ENCODE measurements at places on chromosomes 3 and 15.

GRCh38 chr15:33028495-33028894 lies 166.0 kb downstream of the FMN1 start:
- peak; percentile 27 for DNase-seq

DNA sequence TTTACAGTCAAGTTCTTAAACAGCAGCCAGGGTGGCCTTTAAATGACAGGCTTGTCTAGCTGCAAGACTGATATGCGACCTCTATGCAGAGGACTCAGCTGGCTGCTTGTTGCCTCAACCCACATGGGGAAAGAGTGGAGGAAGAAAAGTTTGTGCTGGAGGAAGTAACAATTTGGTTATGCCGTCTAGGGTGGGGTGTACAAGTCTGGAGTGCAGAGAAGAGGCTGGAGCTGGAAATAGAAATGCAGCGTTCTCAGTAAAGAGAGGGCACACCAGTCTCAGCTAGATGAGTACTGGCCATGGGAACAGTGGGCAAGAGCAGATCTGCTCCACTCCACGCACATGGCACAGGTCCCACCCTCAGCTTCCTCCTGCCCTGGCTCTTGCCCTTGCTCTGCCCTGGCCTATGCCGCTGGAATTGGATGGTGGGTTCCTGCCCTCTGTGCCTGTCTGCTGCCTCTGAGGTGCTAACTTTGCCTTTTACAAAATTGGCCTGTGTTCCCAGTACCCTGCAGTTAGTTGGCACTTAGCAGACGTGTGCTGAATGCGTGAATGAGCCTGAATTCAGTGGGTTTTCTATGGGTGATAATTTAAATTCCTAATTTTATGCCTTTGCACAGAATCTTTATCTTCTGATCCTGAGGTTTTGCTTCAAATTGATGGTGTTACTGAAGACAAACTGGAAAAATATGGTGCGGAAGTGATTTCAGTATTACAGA lies 59.7 kb upstream of the FURIN start:
- DNase-seq: no peak

DNA sequence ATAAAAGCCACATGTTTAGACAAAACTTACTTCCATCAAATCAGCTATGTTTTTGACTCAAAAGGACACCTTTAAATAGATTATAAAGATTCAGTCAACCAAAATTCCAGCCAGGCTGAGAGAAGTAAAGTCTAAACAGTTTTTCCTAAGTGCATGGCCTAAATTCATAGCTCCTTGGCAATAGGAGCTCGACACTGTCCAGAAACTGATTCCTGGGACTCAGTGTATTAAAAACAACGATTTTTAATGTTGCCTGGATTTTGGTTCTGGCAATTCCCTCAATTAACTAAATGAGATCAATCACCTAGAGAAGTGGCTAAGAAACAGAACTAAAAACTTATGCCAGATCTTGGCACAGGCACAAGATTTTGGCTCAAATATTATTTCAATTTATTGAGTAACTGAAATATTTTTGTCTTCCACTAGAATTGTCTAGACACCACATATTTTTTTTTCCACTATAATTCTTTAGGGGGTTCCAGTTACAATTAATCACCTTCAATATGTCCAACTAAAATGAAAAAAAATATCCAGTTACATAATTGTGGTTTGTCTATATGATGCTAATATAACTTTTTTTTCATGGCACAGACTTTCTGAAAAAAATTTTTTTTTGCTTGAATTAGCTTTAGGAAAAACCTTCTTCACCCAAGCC lies 135.9 kb downstream of the TFDP2 start:
- DNase-seq: peak; percentile 14

GRCh38 chr3:131107637-131108433 lies 81.2 kb downstream of the NEK11 start:
- no peak for DNase-seq

- peak; percentile 50 for DNase-seq
These were observed 249.1 kb upstream of the MCTP2 start for GRCh38 chr15:93982226-93982727.

DNA sequence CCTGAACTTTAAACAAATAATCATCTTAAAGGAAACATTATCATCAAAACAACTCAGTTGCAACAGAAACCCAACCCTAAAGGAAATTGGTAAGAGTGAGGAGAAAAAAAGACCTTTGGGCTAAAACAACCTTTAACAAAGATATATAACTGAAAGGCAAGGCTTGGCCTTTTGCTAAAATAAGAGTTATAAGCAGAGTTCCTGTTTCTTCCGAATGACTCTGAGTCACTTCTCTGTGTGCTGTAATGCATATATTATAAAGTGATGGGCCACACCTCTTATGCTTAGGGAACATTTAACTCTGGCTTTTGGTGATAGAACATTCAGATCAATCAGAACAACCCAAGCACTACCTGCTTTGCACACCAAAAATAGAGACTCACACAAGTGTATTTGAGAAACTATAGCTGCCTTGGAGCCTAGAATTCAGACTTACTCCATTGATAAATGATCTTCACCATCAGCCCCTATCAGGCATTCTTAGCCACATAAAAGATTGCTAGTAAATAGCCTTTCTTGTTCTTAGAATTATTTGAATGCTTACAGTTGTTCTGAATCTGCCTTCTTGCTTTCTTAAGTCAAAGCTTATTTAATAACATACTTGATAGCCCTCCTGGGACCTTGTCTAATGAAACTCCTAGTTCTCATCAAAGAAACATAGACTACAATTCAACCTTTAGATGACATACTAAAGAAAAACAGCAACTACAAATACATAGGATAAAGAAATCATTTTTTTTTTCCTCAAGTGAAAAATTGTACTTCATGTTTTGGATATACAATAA lies 294.2 kb upstream of the SEMA6D start:
- DNase-seq: no peak

- peak; percentile 12 for DNase-seq
These were observed 735 bp downstream of the GOLGA8B start for GRCh38 chr15:34582461-34583371.

DNA sequence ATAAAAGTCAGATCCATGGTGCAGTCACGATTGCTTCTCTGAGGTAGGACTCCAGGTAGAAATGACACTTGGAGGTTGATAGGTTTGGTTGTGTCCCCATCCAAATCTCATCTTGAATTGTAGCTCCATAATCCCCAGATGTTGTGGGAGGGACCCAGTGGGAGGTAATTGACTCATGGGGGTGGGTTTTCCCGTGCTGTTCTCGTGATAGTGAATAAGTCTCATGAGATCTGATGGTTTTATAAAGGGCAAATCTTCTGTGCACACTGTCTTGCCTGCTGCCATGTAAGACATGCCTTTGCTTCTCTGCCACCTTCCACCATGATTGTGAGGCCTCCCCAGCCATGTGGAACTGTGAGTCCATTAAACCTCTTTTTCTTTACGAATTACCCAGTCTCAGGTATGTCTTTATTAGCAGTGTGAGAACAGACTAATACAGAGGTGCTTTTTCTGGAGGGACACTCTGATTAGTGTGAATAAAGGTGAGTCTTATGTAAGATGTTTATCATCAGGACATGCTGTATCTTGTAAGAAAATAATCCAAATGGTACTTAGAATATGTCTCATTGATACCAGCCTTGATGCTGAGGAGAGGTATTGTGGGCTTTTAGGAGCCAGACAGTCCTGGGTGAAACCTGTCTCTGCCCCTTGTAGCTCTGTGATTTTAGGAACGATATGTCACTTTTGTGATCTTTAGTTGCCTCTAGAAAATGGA lies 43.0 kb downstream of the SLCO3A1 start:
- no peak for DNase-seq

DNA sequence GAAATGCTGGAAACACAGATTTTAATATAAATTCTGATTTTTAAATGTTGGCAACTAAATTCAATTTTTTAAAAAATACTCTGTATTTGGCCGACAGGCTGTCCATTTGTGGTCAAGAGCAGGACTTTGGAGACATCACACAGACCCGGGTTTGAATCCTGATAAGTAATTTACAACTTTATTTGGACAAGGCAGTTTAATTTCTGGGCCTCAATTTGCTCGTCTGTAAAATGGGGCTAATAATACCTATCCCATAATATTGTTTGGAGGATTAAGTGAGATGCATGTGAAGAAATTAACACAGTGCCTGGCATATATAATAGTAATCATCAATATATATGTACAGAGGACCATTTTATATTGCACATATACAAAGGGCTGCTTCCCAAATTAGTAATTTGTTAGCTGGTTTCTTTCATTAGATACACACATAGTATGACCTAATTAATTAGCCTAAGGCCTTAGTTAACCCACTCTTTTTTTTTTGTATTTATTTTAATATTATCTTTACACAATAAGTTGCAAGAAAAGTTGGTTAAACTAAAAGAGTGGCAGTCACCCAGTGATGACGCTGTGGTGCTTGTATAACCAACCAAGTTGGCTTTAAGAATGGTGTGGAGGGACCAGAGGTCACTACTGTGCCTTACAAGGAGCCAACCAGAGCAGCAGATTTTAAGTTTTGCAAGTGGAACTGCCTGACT lies 665 bp downstream of the PIGB start:
- peak; percentile 75 for DNase-seq

- DNase-seq: no peak
These were observed 140.8 kb upstream of the PRR23C start for GRCh38 chr3:139185527-139185926.

- DNase-seq: peak; percentile 48
These were observed 9.4 kb upstream of the RAD18 start for GRCh38 chr3:8972639-8973038.

DNA sequence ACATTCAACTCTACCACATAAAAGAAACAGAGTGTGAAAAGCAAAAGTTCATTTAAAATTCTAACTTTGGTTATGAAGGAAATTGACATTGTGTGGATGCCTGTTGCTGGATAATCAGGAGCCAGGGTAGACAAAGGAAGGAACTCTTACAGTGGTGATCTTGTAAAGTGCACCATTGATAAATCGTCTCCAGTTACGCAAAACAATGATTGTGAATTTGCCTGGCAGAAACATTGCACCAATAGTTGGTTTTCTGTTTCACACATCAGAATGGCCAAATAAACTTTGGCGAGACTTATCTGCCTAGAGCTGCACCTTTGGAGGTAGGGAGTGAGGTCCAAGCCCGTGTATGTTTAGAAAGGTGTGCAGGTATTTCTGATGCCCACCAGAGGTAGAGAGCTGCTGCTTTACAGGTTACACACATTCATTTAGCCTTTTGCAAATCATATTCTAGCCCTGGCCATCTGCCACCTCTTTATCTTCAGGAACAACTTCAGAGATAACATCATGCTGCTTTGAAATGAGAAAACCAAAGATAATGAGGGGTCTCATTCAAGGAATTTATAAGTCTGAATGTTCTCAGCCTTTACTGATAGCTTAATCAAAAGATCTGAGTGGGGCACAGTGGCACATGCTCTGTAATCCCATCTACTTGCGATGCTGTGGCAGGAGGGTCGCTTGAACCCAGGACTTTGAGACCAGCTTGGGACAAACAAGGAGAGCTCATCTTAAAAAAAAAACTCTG lies 47.4 kb upstream of the P3H2 start:
- DNase-seq: peak; percentile 30

GRCh38 chr3:20147361-20147760 lies 38.6 kb downstream of the SGO1 start:
- no peak for DNase-seq

DNA sequence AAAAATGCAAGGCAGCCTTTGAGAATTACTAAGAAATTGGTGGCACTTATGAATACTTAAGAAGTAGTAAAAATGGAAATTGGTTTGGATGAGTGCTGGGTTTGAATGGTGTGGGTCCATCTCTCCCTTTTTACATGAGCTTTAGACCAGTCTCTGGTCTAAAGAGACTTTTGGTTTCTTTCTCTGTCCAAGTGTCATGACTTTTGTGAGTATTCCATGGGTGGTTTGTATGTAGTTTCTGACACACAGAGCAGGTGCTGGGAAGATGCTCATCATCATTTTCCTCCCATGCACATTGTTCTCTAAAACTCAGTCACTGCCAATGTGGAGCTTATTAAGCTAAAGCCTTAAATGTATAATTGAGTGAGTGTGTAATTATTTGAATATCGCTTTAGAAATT lies 63.5 kb downstream of the KAT2B start:
- no peak for DNase-seq

GRCh38 chr15:29819979-29820378 lies 2.3 kb downstream of the TJP1 start:
- no peak for DNase-seq

DNA sequence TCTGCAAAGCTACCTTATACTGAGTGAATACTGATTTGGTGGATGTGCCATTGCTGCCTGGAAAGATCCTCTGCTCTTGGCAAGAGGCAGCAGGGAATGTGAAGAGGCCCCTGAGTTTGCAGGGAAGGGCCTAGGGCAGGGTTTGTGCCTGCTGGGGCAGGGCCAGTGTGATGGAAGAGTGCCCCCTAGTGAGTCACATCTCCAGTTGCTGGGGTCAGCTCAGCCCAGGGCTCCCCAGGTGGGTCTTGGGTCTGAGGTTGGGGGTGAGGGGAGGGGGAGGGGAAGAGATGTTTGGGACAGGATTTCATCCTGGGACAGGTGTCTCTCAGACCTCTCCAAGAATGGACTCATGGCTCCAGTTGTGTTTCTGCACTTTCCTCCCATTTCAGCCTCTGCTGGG lies 4.1 kb upstream of the AMOTL2 start:
- DNase-seq: peak; percentile 43

DNA sequence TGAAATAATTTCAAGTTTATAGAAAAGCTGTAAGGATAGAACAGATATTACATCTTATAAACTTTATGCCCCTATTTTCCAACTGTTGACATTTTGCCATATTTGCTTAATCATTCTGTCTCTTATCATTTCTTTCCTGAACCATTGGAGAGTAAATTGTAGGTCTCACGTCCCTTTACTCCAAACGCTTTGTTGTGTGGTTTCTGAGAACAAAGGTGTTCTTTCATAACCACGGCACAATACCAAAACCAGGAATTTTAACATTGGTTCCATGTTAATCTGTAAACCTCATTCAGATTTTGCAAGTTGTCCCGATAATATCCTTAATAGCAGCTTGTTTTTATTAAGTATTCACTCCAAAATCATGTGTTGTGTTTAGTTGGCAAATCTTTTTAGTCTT lies 134.8 kb downstream of the AKAP13 start:
- DNase-seq: peak; percentile 51

DNA sequence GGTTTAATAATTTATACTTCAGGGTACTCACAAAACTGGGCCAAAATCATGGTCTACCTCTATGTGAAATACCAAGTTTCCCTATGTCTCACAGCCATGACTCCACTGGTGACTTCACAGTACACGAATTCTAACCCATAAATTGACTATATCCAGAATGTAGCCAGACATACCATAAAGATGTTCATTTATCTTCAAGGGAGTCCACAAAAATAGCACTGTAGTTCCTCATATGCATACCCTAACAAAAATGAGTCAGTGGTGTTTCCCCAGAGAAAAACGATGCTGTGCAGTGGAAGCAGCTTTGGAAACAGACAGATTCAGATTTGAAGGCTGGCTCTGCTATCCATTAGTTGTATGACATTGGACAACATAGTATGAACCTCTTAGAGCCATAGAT lies 438.8 kb downstream of the FHIT start:
- no peak for DNase-seq

GRCh38 chr15:85730001-85730820 lies 64.5 kb downstream of the KLHL25 start:
- DNase-seq: peak; percentile 78
